Ovary (tissue), 10 donors: ENCODE measurements at places on chromosomes 1 and 21. TPM values are rescaled to one million over a fixed set of nuclear protein-coding genes. Genes with fewer than 3 reads are reported as not detected.
A peak's percentile ranks its signal among the peaks of the same experiment; 100 is the strongest.

The OR10Z1 gene
- not detected for total RNA-seq

The ATP1A2 gene
- total RNA-seq = 15.0 TPM

The CFHR1 gene
- not detected for total RNA-seq

The S100A7A gene
- not detected for total RNA-seq

The C1orf115 gene
- total RNA-seq = 13.2 TPM

The PROK1 gene
- 182 TPM for total RNA-seq

The FAM3B gene
- 3.5 TPM for total RNA-seq

DNA sequence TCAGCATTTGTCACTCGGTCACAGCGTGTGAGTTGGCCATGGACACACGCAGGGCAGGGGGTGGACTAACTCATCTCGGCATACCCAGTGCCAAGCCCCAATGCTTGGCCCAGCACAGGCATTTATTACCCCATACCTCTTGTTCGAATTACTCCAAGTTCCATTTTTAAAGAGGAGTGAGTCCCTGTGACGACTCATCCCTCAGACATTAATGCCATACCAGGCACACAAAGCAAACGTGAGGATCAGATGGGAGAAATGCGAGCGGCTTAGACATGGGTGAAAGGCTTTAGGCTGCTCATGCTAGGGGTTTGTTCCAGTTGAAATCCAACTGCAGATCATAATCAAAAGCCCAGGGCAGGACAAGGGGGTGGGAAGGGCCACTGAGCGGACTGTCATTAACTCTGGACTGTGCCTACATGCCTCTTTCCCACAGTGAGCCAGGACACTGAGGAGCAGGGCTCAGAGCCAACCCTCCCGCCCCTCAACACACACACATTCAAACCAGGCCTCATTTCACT lies 118.5 kb upstream of the NGF start:
- H3K36me3 ChIP-seq = no peaks in the 10 kb centered on the region
- H3K4me3 ChIP-seq = no peak overlapping the region
- H3K27ac ChIP-seq = no peak overlapping the region
- H3K27me3 ChIP-seq = no peaks in the 10 kb centered on the region

DNA sequence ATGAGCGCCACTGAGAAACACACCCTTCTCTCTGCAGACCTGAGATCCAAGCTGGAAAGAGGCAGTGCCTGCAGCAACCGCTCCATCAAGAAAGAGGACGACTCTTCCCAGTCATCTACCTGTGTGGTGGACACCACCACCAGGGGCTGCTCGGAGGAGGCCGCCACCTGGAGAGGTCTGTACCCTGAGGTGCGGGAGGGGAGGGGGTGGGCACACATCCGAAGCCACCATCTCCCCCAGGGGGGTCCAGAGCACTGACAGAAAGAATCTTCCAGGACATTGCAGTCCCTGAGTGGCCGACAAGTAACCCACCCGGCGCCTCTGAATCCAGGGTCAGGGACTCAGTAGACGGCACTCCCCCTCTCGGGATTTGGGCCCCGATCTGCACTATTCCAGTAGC lies 23.0 kb downstream of the TMEM201 start:
- H3K4me3 ChIP-seq = no peak overlapping the region
- H3K27me3 ChIP-seq = no peaks in the 10 kb centered on the region
- no peak for DNase-seq
- no peaks in the 10 kb centered on the region for H3K36me3 ChIP-seq
- H3K27ac ChIP-seq = no peak overlapping the region

GRCh38 chr1:5151511-5151910 lies 497.1 kb downstream of the AJAP1 start:
- H3K27me3 ChIP-seq = no peaks in the 10 kb centered on the region
- no peak overlapping the region for H3K27ac ChIP-seq
- no peaks in the 10 kb centered on the region for H3K4me1 ChIP-seq
- DNase-seq = no peak

DNA sequence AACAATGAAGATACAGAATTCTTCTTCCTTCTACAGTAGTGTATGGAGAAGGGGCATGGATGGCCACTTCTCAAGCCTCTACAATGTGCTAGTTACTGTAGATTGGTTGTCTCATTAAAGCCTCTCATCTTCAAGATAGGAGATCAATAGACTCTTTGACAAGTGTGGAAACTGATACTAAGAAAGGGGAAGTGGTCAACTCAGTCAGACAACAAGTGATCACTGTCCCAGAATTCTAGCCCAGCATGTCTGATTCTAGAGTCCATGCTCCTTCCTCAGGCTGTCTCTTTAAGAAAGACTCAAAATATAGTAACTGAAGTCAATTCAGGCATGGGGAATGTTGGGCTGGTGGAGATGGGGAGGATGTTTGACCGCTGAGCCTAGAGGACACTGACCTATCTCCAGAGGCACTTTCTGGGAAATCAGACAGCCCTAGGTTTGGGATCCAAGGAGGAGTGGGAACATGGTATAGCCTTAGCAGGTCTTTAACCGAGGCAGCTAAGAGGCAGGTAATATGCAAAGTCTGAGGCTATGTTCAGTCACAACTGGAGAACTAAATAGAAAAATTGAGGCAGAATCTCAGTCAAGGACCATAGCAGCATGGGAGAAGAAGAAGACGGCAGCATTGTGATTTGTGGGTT lies 39.3 kb upstream of the EYA3 start:
- no peak for DNase-seq
- H3K27me3 ChIP-seq = no peaks in the 10 kb centered on the region
- no peaks in the 10 kb centered on the region for H3K36me3 ChIP-seq
- no peak overlapping the region for H3K27ac ChIP-seq

- H3K36me3 ChIP-seq = no peaks in the 10 kb centered on the region
- H3K4me3 ChIP-seq = no peak overlapping the region
- no peaks in the 10 kb centered on the region for H3K27me3 ChIP-seq
These were observed 434.0 kb upstream of the RUNX1 start for GRCh38 chr21:35482933-35483662.

DNA sequence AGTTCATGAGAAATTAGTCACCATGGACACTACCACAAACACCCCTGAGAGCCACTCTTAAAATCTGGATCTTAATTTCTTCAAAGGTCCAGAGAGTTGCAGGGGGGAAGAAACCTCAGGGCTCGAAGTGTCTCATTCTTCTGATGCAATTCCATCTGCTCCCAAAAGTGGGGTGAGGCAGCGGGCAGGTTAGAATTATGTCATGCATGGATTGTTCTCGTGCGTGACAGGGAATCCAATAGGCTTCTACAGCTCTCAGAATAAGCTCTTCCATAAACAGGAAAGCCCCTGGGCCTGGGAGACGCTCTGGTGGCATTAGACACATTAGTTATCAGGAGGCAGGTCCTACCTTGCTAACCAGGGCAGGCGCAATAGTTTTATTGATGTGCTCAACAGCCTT lies 8.4 kb downstream of the ENO1 start:
- peaks cover 2% of the 10 kb centered on the region for H3K4me1 ChIP-seq
- H3K27me3 ChIP-seq = no peaks in the 10 kb centered on the region
- no peak overlapping the region for H3K27ac ChIP-seq

DNA sequence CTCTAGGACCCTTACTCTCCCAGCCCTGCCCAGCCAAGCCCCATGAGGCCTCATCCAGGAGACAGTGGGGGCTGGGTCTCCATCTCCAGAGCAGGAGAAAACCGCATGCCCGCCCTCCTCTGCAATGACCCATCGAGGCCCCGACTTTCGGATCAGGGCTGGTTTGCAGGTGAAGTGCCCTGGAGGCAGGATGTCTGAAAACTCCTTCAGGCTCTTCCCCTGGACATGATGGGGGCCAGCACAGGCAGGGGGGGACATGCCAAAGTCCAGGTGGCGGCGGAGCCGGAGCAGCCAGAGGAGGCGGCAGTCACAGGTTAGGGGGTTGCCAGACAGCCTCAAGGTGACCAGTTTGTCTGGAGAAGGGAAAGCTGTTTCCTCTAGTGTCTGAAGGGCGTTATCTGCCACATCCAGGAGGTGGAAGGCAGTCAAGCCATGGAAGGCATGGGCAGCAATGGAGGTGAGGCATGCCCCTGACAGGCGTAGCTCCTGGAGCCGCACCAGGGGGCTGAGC lies 3.9 kb downstream of the LINGO4 start:
- no peak for DNase-seq
- no peak overlapping the region for H3K27ac ChIP-seq
- no peaks in the 10 kb centered on the region for H3K36me3 ChIP-seq
- no peaks in the 10 kb centered on the region for H3K4me1 ChIP-seq
- no peaks in the 10 kb centered on the region for H3K27me3 ChIP-seq

DNA sequence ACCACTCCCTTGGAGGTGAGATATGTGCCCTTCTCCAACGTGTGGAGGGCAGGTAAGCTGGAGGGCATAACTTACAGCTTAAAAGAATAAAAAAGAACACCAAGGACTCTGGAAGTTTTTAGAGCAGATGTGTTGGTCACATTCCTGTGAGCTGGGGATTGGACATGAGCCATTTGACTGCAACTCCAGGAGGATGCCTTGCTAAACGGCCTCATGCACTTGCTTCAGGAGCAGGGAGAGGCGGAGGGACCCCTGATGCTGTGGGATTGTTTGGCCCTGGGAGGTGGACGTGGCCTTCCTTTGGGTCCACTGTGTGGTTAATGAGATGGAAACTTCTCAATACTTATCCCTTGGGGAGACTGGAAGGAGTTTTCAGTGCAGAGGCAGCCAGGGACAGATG lies 185.6 kb downstream of the RHOU start:
- H3K36me3 ChIP-seq = no peaks in the 10 kb centered on the region
- no peak for DNase-seq
- no peaks in the 10 kb centered on the region for H3K27me3 ChIP-seq
- H3K4me1 ChIP-seq = no peaks in the 10 kb centered on the region

DNA sequence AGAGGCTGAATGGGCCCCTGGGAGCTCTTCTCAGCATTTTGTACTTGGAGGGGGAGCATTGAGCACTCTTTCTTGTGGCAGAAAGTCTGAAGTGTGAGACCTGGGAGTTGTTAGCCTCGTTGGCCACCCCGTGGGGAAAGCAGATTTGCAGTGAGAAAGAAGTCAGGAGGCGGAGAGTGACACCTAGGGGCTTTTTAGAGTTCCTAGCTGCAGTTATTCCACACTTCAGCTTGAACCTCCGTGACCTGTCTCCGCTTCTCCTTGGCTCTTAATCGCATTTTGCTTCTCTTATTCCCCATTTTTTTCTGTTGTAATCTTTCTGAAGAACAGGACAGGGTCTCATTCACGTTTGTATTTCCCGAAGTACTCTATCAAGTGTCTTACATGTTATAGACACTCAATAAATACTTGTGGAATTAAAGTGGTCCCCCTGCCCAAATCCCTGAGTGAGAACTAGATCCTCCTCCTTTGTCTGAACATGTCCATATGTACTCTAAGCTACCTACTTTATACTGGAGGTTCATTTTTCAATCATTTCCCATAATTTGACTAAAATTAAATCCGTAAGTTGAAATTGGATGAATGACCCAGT lies 14.5 kb upstream of the C1orf141 start:
- H3K36me3 ChIP-seq = no peaks in the 10 kb centered on the region
- DNase-seq = peak; percentile 58
- H3K27me3 ChIP-seq = no peaks in the 10 kb centered on the region
- H3K4me3 ChIP-seq = no peak overlapping the region
- H3K27ac ChIP-seq = no peak overlapping the region
- no peaks in the 10 kb centered on the region for H3K4me1 ChIP-seq

DNA sequence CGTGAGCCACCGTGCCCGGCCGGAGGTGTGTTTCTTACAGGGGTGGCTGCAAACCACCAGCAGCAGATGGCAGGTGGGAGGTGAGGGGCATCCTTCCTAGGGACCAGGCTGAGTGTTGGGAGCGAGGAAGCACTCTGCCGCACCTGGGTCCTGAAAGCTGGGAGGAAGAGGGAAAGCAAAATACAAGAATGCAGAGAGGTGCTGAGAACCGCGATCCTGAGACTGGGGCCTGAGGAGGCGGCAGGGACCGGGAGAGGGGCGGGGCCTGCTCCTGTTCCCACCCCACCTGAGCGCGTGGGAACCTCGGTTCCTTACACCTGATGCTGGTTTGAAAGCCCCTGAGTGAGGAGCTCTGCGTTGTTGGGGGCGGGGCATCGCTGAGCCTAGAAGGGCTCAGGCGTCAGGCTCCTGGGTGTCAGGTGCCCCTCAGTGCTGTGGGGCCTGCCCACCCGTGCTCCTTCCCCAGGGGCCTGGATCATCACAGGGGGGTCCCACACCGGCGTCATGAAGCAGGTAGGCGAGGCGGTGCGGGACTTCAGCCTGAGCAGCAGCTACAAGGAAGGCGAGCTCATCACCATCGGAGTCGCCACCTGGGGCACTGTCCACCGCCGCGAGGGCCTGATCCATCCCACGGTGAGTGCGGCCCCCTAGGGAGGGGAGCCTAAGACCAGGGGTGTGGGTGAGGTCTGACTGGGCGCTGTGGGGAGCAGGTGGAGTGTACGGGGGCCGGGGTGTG lies 15.5 kb downstream of the TRPM2 start:
- no peak overlapping the region for H3K4me3 ChIP-seq
- H3K27ac ChIP-seq = no peak overlapping the region
- H3K36me3 ChIP-seq = no peaks in the 10 kb centered on the region
- no peaks in the 10 kb centered on the region for H3K27me3 ChIP-seq
- peaks cover 7% of the 10 kb centered on the region for H3K4me1 ChIP-seq
- no peak for DNase-seq

DNA sequence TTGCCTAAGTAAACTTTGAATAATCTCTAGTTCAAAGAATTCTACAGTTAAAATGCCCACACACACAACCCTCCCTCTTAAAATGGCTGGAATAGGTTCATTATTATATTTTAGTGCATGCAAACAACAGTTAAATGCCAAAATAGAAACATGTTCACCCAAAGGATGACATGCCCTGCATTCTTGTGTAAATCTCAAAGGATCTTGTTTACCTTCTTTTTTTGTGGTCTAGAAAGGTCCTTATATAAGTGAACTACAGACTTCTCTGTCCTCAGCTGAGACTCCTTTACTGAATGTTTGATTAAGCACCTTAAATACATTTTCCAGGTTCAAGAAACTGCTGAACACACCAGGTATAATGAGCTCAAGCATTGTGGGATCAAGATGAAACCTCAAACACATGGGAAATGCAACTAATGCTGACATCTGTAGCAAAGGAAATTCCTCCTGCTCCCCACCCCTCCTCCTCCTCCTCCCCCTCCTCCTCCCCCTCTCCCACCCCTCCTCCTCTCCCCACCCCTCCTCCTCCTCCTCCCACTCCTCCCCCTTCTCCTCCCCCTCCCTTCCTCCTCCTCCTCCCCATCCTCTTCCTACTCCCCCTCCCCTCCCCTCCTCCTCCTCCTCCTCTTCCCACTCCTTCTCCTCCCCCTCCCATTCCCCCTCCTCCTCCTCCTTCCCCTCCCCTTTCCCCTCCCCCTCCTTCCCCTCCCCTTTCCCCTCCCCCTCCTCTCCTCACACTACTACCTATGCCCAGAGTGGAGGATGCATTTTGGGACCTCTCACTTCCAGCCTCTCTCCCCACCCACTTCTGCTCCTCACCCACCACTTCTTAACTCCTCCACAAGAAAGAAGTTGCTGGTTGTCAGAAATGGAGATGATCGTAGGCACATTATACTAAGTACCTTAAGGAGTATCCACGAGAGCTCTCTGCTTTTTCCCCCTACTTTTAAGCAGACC lies 233.9 kb downstream of the MRPL39 start:
- no peaks in the 10 kb centered on the region for H3K36me3 ChIP-seq
- no peak overlapping the region for H3K27ac ChIP-seq
- no peak overlapping the region for H3K4me3 ChIP-seq
- no peak for DNase-seq
- no peaks in the 10 kb centered on the region for H3K27me3 ChIP-seq

GRCh38 chr1:162565460-162565859 lies 3.9 kb downstream of the UAP1 start:
- H3K4me3 ChIP-seq = no peak overlapping the region
- peaks cover 7% of the 10 kb centered on the region for H3K4me1 ChIP-seq
- H3K27me3 ChIP-seq = no peaks in the 10 kb centered on the region
- DNase-seq = no peak

- H3K4me1 ChIP-seq = peaks cover 3% of the 10 kb centered on the region
- no peaks in the 10 kb centered on the region for H3K27me3 ChIP-seq
- DNase-seq = no peak
- H3K36me3 ChIP-seq = no peaks in the 10 kb centered on the region
- H3K4me3 ChIP-seq = no peak overlapping the region
These were observed 83.1 kb downstream of the CLIC4 start for GRCh38 chr1:24828183-24828886.
